ENCODE measurements at places on chromosomes 1 and 21.

- no peak for DNase-seq
These were observed 46.4 kb upstream of the CR2 start for GRCh38 chr1:207407655-207408260.

DNA sequence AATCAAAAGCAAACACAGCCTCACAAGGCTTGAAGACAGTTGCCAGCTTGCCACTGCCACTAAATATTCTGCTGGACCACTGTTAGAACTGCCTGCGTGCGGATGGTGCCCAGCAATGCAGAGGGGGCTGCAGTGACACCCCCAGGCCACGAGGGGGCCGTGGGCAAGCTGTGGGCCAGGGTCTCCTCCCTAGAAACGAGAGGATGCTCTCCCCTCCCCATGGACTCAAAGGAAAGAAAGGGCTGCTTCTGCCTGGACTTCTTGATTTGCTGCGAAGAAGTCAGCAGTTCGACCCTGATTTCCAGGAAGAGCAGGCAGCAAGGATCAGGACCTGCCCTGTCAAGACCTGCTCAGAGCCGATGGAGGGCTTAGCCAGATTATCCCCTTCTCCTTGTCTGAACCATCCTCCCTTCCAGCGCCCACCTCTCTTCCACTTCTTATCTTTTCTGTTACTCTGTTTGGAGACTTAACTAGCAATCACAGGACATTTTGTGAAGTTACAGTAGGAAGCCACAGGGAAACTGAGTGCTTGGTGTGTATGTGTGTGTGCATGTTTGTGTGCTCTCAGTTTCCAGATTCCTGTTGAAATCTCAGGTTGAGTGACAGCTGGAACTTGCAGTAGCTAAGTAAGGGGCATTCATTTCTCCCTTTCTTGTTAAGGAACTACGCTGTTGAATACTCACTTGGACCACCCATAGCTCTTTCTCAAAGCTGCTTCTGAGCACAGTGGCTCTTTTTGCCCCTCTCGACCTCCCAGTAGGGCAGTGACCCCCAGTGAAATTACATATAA lies 2.7 kb downstream of the MAN1C1 start:
- peak; percentile 51 for DNase-seq

DNA sequence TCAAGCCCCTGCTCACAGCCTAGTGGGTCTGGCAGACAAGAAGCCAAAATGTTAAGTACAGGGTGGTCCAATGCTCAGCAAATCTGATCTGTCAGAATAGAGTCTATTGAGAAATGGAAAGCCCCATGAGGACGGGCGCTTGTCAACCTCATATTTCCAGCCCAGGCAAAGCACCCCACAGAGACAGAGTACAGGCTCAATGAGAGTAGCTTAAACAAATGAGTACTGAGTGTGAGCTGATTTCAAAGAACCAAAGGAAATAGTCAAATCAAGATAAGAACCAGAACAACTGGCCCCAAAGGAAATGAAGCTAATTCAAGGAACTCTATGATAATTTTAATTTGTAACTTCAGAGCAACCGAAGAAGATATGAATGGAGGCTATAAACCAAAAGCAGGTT lies 44.6 kb upstream of the SLC30A1 start:
- DNase-seq, result no peak

DNA sequence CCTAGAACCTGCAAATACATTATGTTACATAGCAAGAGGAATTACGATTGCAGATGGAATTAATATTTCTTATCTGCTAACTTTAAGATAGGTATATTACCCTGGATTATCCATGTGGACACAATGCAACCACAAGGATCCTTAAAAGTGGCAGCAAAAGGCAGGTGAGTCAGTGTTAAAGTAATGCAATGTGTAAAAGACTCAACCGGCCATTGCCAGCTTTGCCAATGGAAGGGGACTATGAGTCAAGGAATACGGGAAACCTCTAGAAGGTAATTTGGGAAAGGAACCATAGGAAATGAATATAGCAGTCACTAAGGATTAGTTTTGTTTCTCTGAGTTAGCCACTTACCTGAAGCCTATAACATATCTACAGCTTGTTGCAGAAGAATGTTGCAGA lies 692.1 kb upstream of the ZP4 start:
- DNase-seq, result no peak

- no peak for DNase-seq
These were observed 1.8 kb downstream of the LYPD8 start for GRCh38 chr1:248753708-248754280.

GRCh38 chr1:52996653-52997052 lies 65.4 kb upstream of the PODN start:
- DNase-seq, result no peak

Data from activated CD8-positive, alpha-beta memory T cell treated with anti-CD3 and anti-CD28 coated beads, Interleukin-2, amount 50 U/mL, for 4 hours (primary cell).